ENCODE measurements at places on chromosomes 5 and 9.

GRCh38 chr9:34884747-34885189 lies 73.3 kb upstream of the PHF24 start:
- no peak for DNase-seq

GRCh38 chr5:52859628-52860027 lies 71.9 kb downstream of the ITGA1 start:
- DNase-seq = peak; percentile 87

- no peak for DNase-seq
Observed at GRCh38 chr9:136494012-136494411, 11.2 kb upstream of the SEC16A start.

GRCh38 chr5:97559827-97560598 lies 377.0 kb upstream of the RIOK2 start:
- DNase-seq = no peak

DNA sequence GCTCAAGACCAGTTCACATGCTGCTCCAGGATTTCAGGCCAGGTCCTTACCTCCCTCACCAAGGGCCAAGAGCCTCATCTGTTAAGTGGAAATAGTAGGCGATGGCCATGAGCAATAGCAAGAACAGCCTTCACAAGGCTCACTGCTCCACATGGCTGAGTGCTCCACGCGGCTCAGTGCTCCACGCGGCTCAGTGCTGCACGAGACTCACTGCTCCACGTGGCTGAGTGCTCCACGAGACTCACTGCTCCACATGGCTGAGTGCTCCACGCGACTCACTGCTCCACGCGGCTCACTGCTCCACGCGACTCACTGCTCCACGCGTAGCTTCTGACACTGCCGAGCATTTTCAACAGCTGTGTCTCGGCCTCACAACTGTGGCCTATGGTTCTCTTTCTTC lies 36.4 kb upstream of the ADAMTS2 start:
- no peak for DNase-seq

GRCh38 chr5:107074996-107075395 lies 595.7 kb downstream of the EFNA5 start:
- no peak for DNase-seq

GRCh38 chr5:160133918-160134304 lies 14.7 kb upstream of the PWWP2A start:
- DNase-seq = no peak

GRCh38 chr5:58491216-58491892 lies at the start of gene GAPT:
TSS of gene GAPT (plus strand) at chr5:58491435. CDS start at chr5:58494537, 3,102 bp downstream.
- DNase-seq = no peak

GRCh38 chr5:39816156-39816845 lies 391.5 kb upstream of the DAB2 start:
- DNase-seq = no peak

- no peak for DNase-seq
Observed at GRCh38 chr5:62661126-62661525, 82.5 kb downstream of the LRRC70 start.

- no peak for DNase-seq
Observed at GRCh38 chr9:102202126-102202525, 463.7 kb upstream of the GRIN3A start.

DNA sequence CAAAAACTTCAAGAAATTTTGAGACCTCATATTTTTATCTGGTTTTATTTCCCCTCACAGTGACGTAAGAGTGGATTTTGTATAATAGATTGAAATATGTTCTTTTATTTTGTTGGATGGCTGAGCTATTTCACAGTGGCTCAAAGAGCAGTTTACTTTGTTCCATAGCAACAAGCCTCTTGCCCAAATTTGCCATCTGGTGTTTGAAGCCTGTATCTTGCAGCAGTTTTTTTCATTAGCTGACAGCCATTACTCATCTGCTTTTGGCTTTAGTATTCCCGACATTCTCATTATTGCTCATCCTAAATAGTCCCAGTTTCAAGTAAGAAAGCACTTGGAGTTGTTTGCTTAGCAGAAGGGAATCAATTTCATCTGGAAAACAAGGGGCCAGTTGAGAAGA lies 36.3 kb downstream of the GDA start:
- DNase-seq = no peak

DNA sequence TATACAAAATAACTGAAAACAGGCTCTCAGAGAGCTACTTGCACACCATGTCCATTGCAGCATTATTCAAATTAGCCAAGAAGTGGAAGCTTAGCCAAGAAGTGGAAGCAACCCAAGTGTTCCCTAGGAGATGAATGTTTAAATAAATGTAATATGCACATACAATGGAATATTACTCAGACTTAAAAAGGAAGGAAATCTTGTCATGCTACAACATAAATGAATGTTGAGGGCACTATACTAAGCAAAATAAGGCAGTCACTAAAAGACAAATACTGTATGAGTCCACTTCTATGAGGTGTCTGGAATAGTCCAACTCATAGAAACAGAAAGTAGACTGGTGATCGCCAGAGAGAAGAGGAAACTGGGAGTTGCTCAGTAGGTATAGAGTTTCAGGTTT lies 438.1 kb downstream of the MAT2B start:
- no peak for DNase-seq

DNA sequence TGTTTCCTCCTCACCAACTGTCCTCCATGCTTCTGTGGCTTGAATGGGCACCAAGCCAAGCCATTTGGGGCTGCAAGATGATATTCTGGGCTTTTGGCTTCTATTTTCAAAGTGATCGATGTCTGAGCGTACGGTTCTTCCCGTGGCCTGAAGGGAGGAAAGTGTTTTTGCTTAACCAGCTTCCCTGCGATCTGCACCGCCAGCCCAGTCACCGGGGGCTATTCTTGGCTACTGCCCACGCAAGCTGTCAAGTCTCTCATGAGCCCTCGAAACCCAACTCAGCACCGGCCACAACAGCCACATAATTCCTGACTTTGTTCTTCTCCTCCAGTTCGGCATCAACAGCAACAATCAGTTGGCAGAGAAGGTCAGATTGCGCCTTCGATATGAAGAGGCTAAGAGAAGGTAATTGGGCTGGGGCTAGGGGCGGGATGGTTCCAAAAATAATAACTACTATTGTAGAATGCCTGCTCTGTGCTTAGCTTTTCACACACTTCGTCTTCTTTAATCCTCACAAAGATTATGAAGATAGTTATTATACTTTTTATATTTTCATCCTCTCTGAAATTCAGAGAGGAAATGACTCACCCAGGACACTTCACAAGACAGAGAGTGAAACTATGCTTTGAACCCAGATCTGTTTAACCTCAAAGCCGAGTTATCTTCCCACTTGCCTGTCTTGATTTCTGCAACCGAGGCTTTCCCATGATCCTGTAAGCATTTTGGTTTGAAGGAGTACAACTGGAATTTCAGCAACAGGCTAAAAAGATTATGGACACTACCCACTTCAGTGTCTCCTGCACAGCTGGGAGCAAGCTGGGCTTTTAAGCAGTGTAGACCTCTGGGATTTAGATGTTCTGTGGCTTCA lies 76.4 kb upstream of the RARS1 start:
- peak; percentile 87 for DNase-seq

- no peak for DNase-seq
Observed at GRCh38 chr5:74454263-74455030, 186.1 kb downstream of the ENC1 start.

- DNase-seq = no peak
Observed at GRCh38 chr9:130268521-130269211, 3.1 kb downstream of the HMCN2 start.

GRCh38 chr9:81629440-81629839 lies 59.9 kb downstream of the TLE1 start:
- DNase-seq = no peak

DNA sequence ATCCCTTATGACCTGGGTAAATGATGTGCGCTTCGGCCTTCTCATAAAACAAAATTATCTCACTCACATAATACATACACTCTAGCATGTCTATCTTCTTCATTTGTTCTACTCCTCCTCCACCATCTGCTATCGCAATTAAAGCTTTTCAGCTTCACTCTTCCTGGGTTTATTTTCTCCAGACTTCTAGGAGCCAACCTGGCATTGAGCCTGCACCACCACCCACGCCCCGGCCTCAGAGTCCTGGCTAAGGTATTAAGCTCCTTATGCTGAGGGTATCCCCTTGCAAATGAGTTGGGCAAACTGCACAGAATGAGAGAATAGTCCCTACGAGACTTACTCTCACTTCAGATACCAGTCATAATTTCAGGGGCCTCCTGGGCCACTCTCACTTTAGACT lies 236.1 kb upstream of the CDH12 start:
- DNase-seq = no peak

DNA sequence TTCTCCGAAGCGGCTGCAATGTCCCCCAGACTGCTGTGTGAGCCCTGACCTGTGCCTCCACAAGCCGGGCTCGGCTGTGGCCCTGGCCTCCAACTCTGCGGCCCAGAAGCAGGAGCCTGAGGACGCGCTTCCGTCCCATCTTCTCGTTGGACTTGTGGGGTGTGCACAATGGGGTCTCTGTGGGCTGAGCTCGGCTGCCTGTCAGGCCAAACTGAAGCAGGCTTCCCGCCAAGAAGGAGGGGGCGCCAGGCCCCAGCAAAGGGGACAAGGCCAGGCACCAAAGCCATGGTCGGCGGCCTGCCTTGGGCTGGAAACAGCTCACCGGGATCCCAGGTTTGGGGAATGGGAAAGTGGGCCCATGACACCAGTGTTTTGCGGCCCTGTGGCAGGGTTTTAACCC lies 4.1 kb downstream of the NOTCH1 start:
- no peak for DNase-seq

DNA sequence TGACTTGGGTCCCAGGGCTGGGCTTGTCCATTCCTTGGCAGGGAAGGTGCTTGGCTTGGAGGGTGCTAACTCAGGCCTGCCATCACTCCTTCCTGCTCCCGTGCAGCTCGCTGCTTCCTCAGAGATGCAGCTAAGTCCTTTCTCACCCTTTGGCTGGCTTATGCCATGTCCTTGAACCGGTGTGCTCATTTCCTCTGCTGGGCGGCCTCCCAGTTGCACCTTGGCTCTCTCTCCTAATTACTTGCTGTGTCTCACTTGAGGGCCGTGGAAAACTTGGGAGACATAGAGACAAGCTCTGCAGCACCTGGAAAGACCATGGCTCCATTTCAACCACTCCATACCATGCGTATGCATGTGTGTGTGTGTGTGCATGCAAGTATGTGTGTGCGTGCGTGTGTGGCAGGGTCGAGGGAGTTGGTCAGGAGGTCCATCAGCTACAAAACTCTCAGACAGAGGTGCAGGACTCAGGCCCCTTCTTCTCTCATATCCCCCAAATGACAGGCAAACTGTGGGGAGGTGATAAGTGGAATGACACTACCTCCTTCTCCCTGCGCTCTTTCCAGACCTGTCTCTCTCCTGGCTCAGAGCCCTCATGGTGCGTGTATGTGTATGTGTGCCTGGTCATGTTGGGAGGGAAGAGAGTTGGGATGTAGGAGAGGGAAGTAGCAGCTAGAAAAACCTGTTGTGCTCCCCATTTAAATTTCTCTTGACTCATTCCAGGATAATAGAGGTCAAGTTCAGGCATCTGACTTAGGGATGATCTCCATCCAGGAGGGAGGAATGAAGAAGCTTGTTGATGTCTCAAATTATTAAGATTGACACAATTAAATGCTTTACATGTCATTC lies 17.6 kb upstream of the MTMR12 start:
- no peak for DNase-seq

- DNase-seq = no peak
Observed at GRCh38 chr9:120306561-120306960, 273.4 kb downstream of the CDK5RAP2 start.

- no peak for DNase-seq
Observed at GRCh38 chr9:97475059-97475458, 26.4 kb upstream of the TMOD1 start.

DNA sequence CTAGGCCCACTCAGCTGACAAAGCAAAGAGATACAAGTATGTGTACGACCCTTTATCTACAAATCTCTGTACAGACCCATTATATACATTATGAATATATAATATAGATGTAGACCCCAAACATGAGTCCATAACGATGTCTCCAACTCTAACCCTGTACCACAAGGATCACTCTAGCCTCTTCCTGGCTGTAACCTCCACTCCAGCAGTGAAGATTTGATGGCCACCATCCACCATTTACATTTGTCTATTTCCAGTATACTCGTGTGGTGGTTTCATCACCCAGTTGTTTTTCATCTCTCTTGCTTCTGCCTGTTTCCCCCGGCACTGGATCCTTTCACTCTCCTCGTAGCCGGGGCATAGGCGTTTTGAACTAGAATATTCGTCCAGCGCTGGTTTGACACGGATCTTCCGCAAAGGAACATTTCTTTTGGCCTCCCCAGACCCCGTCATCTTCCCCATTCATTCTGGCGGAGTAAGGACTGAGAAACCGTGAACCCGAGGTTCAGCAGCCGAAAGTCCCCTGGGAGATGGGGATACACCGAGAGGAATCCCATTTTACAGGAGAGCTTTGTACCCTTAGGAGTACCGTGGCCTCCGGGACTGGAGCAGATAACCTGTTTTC lies 828 bp upstream of the TRIO start:
- no peak for DNase-seq

DNA sequence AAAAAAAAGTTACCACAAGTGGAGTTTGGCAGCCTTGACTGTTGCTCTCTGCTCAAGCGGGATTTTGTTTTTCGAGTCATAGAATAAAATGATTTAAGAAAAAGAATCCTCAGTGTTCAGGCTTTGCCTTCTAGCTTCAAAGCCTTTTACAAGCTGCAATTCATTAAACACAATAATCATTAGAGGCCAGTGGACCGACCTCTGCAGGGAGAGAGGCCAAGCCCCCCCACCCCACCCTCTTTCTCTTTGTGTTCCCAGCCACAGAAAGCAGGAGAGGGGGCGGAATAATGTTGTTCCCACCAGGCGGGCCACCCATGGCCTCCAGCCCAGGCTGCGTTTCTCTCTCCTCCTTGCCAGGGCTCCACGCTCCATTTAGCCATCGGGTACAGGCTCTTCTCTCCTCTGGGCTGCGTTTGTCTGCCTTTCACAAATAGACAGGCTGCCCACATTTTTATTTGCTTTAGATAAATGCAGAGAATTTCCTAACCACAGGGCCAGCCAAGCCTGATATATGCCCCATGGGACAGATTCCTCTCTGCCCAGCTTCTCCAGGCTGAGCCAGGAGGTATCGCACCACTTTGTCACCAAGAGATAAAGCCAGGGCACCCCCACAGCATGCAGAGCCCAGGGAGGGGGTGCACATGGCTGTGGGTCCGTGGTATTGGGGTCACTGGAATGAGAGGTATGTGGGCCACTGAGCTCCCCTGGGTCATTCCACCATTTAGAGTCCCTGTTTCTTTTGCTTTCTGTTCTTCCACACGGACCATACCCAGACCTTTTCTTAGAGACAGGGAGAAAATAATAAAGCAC lies 318.8 kb downstream of the PIK3R1 start:
- no peak for DNase-seq

- DNase-seq = peak; percentile 7
Observed at GRCh38 chr5:172575816-172576545, 65.1 kb upstream of the NEURL1B start.
